ENCODE measurements at places on chromosomes 6 and 20.
A peak's percentile ranks its signal among the peaks of the same experiment; 100 is the strongest.

DNA sequence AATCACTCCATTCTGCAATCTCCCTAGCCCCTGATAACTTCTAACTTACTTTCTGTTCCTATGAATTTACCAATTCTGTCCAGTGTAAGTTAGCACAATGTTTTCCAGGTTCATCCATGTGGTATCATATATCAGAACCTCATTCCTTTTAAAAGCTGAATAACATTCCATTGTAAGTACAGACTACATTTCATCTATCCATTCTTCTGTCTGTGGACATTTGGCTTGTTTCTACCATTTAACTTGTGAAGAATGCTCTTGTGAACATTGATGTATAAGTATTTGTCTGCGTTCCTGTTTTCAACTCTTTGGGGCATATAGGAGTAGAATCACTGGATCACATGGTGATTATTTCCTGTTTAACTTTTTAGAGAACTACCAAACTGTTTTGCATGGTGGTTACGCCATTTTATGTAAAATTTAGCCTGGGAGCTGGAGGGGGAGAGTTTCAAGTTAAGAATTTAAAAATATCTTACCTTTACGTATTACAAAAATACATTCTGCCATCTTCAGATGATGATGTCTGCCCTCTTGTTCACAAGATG, 156.5 kb downstream of the BTBD3 start:
- no peak for DNase-seq

GRCh38 chr6:137427656-137428290, 66.4 kb downstream of the OLIG3 start:
- peak; percentile 58 for DNase-seq

- no peak for DNase-seq
Observed at GRCh38 chr6:31094389-31094881, 17.9 kb downstream of the C6orf15 start.

DNA sequence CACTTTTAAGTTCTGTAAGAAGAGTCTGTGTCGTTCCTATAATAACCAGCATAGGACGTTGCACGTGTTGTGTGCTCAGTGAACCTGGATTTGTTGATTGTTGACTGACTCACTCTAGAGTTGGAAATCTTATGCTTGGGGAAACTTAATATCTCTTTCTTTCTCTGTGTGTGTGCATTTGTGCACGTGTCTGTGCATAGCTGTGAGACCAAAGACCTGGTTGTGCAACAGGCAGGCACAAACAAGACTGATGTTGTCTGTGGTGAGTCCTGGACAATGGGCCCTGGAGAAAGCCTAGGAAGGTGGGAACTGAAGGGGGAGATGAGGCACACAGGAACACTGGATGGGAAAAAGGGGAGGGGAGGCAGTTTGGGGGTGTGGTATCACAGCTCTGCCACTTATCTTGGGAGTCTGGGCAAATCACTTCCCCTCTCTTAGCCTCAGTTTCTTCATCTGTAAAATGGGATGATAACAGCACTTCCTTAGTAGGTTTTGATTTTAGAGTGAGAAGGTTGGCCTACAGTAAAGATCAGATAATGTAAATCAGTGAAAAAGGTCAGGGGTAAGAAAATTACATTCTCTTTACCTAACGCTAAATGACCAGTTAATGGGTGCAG, 8.4 kb downstream of the CD40 start:
- DNase-seq: no peak

DNA sequence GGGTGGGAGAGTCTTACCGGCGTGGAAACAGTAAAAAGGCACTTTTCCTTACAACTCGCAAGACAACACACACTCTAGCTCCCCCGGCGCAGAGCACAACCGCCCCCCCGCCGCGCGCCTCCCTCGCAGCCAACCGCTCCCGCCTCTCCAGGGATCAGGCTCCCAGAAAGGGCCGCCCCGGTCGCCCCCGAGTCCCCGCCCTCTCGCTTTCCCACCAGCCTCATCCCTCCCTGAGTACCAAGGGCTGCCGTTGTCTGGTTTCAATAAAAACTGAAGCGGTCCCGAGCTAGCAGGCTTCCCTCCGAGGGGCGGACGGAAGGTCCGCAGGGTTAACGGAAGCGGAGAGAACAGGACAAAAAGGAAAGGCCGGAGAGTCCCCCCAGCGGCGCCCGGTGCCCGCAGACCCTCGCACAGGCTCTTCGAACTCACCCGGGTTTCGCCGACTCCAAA, 804 bp downstream of the ELOVL5 start:
- DNase-seq: peak; percentile 41

GRCh38 chr6:111943726-111944125, 70.5 kb upstream of the FYN start:
- no peak for DNase-seq

GRCh38 chr20:14838663-14839628, 501.5 kb upstream of the FLRT3 start:
- DNase-seq: no peak

DNA sequence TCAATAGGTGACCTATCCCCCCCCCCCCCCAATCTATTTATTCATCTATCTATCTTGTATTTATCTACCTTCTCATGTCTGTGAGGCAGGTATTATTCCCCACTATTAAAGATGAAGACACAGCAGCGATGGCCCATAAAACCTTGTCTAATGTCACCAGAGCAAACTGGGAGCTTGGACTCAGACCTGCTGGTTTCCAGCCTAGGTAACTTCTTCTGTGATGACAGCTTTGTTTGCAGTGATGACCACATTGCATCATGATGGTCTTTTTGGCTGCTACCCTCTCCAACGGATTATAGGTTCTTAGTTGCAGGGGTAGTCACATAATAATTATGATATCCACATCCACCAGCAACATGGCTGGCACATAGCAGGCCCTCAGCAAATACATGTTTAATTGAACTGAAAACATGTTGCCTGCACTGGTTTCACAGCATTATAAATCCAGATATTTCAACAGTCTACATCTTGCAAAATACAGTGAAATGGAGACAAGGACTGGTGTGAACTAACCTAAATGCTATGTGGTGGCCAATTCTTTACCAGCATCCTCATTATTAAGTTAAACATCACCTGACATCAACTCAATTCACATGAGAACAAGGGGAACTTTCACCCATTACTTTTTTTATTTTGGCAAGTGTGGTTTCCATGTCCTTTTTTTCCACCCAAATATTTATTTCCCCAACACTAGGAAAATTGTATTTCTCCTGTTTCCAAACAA, 712.5 kb upstream of the NRSN1 start:
- DNase-seq: no peak

DNA sequence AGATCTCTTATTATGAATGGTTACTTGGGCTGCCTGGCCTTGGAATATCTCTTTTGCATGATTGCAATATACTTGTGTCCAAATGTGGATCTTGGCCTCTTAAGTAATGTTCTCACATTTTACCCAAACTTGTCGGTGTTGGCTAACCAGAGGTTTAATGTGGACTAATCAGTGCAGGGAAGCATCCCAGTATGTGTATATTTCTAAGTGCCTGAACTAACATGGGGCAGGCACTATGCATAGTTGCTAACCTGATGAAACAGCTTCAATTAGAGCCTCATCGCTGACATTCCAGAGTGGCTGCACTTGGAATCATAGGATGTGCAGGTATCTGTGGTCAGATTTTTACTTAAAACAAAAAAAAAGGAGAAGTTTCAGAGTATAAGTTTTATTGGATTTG, 160.0 kb downstream of the PDE7B start:
- DNase-seq: no peak

DNA sequence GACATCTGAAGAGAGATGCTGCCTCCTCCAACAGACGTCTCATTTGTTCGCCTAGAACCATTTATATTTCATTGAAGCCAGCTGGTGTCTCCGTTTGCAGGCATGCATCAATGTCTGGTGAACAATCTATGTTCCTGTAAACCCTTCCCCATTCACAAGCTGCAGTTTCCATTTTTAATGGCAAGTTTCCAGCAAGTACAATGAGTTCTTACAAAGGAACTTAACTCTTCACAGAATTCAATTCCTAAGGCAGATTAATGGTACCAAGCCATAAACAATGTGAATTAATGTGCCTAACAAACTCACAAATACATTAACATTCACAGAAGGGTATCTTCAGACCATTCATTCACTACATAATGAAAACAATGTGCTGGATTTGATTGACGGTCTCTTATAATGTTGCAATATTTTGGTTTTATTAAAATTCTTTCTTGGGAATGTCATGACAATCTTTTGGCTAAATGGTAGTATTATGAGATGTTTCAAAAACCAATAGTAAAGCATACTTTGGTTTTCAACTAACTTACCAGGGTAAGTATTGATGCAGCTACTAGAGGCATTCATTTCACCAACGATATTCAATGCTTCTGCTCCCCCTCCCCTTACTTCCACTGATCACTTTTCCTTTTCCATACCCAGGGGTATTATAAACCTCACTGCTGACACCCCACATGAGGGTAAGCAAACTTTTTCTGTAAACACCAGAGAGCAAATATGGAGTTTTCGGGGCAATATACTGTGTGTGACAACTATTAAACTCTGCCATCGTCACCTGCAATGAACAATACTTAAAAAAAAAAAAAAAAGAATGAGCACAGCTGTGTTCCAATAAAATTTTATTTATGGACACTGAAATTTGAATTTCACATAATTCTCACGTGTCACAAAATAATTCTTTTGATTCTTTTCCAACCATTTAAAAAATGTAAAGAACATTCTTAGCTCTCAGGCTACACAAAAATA, 4.2 kb downstream of the AKIRIN2 start:
- no peak for DNase-seq
